Hepatic stellate cell (primary cell): ENCODE measurements at places on chromosomes 4 and X.

GRCh38 chrX:17591741-17592110 is 145.6 kb upstream of the SCML1 start:
- DNase-seq: no peak

- no peak for DNase-seq
Observed at GRCh38 chrX:112012360-112012759, 70.2 kb downstream of the TRPC5 start.

DNA sequence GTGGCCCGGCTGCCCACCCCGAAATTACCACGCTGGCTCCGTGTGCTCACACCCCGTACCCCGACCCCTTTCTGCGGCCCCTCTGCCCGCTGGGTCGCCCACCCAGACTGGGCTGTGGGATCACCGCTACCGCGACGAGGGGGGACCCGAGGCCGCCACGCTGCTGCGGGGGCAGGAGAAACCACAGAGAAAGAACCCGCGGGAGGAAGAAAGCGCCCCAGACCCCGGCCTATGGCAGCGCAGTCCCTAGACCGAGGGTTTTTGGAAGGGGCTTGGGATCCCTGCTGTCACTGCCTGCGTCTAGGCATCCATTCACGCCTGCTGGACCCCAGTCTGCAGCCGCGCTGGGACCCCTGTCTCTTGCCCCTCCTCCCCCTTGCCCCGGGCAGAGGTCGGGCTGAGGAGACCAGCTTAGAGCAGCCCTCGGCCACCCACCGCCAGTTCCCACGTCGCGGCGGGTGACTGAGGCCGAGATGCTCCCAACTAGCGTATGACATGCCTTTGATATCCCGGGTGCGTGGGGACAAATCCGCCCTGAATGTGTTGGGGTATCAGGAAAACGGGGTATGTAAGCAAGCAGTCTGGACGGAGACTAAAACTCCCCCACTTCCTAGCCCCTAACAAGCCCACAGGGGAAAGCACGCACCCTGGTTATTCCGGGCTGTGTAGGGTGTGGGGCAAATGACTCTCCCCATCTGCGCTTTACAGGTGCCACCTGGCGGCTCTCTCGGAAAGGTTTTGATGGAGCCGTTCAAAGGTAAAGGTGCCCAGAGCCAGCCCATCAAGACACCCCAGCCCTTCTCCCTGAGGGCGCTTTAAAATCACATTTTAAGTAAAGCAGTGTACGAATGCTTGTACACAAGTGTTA is 862 bp upstream of the INPP4B start:
- DNase-seq: no peak

GRCh38 chrX:666762-667720 is 36.5 kb downstream of the SHOX start:
- DNase-seq: no peak

DNA sequence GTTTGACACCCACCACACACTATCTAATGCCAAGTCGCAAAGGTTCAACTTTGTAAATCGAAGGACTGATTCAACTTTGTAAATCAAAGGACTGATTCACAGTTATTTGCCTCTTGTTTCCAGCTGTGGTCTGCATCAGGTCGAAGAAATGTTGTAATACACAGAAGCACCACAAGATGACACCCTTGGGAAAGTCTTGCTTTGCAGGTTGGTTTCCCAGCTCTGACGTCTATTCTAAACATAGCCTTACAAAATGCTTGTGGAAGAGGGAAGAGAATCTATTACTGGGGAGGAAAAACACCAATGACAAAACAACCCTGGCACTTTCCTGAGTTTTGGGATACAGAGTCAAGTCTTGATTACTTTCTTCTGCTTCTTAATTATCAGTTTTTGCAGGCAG is 35.3 kb downstream of the SUPT20HL1 start:
- DNase-seq: peak; percentile 59

DNA sequence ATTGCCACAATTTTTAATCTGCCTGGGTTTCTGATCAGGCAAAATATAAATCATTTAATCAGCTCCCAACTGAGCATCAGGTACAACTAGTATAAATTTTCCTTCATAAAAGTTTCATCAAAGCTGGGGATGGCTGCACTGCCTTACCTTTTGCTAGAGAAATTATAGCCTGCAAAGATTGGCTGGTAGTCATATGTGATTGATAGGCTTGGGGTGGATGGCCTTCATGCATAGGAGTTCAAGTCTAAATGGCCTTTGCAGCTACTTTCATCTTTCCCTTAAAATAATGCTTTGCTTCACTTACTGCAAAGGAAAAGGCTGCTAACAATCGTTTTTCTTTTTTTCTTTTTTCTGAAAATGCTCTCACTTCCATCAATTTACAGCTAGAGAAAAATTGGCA is 739.7 kb downstream of the CENPC start:
- no peak for DNase-seq

- DNase-seq: no peak
Observed at GRCh38 chr4:15836362-15836761, 58.2 kb downstream of the CD38 start.

GRCh38 chr4:184355857-184356256 is 118.5 kb downstream of the IRF2 start:
- no peak for DNase-seq

DNA sequence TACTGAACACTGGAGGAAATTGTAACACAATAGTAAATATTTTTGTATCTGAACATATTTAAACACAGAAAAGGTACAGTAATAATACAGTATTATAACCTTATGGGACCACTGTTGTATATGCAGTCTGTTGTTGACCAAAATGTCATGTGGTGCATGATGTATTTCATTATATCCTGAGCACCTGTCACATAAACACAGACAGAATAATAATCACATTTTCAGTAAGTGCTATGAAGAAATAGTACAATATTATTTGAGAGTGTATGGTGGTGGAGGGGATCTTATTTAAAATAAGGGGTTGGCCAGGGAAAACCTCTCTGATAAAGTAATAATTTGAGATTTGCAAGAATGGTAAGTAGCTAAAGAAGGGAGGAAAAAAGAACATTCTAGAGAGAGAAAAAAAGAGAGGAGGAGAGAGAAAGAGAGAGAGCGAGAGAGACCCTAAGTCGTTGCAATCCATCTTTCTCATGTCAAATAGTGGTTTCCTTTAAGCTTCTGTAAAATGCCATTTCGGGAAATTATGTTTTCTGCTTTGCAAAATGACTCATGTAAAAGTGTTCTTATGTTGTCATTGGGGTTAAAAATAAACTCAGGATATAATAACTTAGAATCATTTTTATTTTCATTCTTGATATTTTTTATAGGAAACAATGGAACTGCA is 19.3 kb upstream of the CLNK start:
- DNase-seq: no peak

- no peak for DNase-seq
Observed at GRCh38 chrX:145003443-145003842, 243.9 kb upstream of the SPANXN1 start.

GRCh38 chrX:130825525-130825924 is 77.5 kb downstream of the ENOX2 start:
- no peak for DNase-seq

DNA sequence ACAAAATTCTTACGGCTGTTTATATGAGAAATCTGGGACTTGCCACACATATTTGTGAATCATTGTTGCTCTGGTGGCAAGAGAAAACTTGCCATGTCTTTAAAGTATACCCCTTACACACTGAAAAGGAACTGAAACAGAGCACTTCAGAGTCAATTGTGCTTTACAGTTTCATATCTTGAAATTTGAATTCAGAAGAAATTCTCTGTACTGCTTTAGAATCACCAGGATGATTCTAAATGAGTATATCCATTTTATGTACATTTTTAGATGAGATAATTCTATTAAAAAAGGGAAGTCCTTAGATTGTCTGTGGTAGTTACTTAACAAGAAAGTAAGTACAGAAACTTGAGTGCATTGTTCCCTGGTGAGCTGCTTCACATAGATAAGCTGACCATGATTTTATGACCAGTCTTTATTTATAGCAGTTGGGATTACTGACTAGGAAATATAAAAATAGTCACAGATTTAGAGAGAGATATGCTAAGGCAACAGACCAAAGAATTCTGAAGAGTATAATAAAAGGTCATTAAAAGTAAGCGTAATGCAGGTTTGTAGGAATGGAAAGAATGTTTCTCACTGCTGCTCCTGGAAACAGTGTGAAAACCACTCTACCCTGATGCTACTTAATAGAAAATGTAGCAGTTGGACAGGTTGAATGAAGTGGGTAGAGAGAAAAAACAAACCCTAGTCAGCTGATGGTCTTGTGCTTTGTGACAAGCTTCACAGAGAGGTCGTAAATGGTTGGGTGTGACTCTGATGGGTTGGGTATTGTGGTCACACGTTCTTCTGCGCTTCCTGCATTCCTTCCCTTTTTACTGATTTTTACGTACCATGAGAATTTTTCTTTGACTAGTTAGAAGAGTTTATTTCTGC is 41.0 kb downstream of the FNIP2 start:
- peak; percentile 44 for DNase-seq

DNA sequence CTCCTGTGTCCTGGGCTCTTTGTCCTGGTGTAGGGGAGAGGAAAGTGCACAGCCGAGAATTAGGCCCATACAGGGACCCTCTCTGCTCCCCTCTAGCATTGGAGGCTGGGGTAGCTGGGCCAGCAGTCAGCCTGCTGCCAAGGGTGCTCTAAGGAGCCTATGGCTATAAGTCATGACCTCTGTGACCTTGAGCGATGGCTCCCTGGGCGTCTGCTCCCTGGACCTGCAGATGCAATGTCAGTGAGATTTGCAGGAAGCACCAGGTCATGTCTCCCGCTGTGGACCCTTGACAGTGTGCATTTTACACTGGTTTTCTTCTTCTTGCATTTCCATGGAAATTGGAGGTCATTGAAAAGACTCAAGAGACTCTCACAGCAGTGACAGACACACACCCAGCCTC is 234.1 kb upstream of the PSAPL1 start:
- no peak for DNase-seq

DNA sequence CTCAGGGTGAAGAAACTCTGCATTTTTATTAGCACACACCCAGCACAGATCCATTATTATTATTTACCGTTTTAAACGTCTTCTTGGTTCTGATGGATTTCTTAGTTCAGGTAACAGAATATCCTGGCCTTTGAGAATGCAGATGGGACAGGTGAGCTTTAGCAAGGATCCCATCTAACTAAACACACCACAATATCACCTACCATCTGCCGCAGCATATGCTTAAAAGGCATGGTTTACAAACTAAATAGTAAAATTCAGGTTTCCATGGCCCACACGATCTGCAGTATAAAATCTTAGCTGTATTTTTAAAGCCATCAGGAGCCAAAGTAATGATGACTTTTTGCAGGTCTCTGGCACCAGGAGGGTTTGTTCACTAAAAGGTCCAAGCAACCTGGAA is 31.7 kb upstream of the GATB start:
- DNase-seq: no peak

GRCh38 chrX:122863067-122863466 is 321.0 kb upstream of the GRIA3 start:
- DNase-seq: no peak

- no peak for DNase-seq
Observed at GRCh38 chrX:110992611-110993010, 103.4 kb upstream of the PAK3 start.

DNA sequence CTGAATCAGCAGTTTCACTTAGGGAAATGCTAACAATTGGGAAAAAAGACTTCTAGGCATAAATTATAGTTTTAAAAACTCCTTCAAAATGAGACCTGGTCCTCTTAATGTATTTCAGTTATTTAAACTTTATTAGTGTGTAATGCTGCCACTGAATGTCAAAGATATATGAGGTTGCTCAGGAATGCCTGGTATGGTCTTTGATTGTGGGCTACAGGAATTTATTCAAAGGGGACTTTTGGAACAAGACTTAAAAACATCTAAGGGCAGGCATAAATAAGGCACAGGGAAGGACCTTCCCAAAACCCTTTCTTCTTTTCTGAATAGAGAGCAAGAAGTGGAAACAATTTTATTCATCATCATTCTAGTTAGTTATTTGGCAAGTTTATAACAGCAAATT is 439.1 kb downstream of the TLL1 start:
- no peak for DNase-seq

GRCh38 chr4:90799895-90800294 is 672.7 kb downstream of the CCSER1 start:
- DNase-seq: no peak

GRCh38 chr4:34269613-34270012 is 1974.7 kb downstream of the ARAP2 start:
- no peak for DNase-seq

DNA sequence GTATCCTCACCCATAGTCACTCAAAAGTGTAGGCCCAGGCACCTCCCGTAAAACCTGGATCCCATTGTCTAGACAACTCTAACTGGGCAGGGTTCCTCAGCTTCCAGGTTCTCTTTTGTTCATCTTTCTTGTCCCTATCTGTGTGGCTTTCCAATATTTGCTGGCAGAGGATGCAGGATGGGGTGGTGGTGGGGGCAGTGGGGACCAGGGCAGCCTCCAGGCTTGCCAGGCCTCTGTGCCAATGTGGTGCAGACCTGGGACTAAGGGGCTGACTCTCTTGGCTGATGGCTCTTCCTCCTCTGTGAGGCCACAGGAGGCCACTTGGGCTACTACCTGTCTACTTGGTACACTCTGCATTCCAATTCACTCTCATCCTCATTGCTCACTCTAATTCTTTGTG is 76.4 kb downstream of the NBDY start:
- DNase-seq: no peak

DNA sequence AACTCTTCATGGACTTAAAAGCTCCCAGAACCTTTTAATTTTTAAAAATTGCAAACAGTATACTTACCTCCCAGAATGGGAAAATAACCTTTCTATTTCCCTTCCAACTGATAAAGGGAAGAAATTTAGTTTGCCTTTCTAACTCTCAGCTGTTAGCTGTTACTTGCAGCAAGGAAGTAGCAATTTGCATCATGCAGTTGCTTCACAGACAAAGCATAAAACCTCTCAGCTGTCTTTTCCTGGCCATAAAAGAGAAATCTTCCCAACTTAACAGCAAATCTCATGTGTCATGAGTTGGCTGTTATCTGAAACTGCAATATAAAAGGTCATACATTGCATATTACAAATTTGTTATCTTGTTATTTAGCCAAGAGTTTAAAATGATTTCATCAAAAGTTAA is 18.4 kb downstream of the C4orf17 start:
- DNase-seq: no peak

GRCh38 chrX:47574547-47575301 is 7.5 kb upstream of the TIMP1 start:
- no peak for DNase-seq

DNA sequence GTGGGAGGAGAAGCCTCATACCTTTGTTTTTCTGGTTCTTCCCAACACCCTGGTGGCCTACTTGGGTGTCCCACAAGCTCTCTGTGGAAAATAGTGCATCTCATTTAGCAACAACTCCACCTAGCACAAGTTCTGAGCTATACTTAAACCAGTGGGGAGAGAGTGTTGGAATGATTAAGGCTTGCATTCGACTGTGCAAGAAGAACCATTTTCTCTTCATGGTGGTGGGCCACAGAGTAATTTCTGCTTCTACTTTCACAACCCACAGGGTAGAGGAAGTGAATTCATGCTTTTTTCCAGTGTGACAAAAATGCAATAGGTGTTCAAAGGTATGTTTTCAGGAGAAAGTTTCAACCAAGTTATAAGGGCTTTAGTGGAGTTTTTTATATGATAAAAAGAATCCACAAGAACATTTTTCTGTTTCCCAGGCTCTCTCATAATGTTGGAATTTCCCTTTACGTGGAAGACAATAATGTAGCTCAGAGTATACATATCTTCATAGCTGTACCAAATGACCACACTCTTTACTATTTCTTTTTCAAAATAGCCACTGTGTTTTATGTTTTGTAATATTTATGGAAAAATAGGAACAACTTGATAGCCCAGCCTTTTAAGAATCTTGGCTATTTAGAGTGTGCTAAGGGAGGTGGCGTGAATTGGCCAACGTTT is 80.3 kb upstream of the HHIP start:
- no peak for DNase-seq

- no peak for DNase-seq
Observed at GRCh38 chr4:70984589-70984988, 8.9 kb upstream of the DCK start.

GRCh38 chr4:90621080-90621479 is 493.9 kb downstream of the CCSER1 start:
- no peak for DNase-seq
